ENCODE measurements at places on chromosomes 1 and 21. TPM values are rescaled to one million over a fixed set of nuclear protein-coding genes. Genes with fewer than 3 reads are reported as not detected.

- H3K36me3 ChIP-seq, result no peaks in the 10 kb centered on the region
- DNase-seq, result no peak
- H3K27ac ChIP-seq, result no peak overlapping the region
These were observed 32.2 kb upstream of the IL20 start for GRCh38 chr1:206833106-206833680.

HES3 gene
- total RNA-seq, result not detected

GRCh38 chr1:218869276-218869675 is 304.4 kb upstream of the LYPLAL1 start:
- no peaks in the 10 kb centered on the region for H3K4me1 ChIP-seq
- no peak overlapping the region for H3K4me3 ChIP-seq
- no peaks in the 10 kb centered on the region for H3K27me3 ChIP-seq

GRCh38 chr1:176932114-176933104 is 232.1 kb downstream of the ASTN1 start:
- no peak for DNase-seq
- no peak overlapping the region for H3K27ac ChIP-seq
- H3K27me3 ChIP-seq, result no peaks in the 10 kb centered on the region
- no peaks in the 10 kb centered on the region for H3K4me1 ChIP-seq
- H3K36me3 ChIP-seq, result no peaks in the 10 kb centered on the region

DNA sequence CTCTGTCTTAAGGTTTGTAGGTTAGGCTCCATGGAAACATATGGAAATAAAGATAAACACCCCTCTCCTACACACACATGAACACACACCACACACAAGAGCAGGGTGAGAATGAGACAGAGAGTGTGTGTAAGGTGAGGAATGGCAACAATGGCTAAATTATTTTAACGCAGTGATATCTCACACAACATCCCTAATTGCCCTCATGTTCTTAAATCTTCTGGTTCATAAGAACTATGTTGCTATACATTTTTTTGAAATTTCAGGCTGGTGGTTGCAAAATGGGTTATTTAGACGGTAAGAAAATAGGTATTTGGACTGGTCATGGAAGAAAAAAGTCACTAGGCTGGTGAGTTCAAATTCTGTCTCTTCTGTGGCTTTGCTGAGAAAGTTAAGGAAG is 316.7 kb upstream of the ESRRG start:
- no peak overlapping the region for H3K4me3 ChIP-seq
- no peaks in the 10 kb centered on the region for H3K36me3 ChIP-seq
- H3K4me1 ChIP-seq, result no peaks in the 10 kb centered on the region
- no peaks in the 10 kb centered on the region for H3K27me3 ChIP-seq
- DNase-seq, result no peak

DNA sequence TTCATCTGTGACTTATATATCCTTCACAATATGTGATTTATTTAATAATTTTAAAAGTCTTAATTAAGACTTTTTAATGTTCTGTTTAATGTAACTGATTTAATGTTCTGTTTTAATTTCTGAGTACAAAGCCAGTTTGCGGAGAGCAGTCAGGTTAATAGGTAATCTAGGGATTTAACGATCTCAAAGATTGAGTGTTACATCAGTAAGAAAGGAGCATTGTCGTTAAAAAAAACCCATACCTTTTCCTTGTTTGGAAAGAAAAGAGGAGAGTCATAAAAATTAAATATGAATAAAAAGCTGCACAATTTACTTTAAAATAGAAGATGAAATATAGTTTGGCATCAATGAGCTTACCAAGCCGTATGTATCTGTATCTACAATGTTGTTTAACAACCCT is 621.4 kb downstream of the KIF26B start:
- DNase-seq, result no peak
- H3K27me3 ChIP-seq, result no peaks in the 10 kb centered on the region
- H3K4me3 ChIP-seq, result no peak overlapping the region
- no peaks in the 10 kb centered on the region for H3K4me1 ChIP-seq
- H3K27ac ChIP-seq, result no peak overlapping the region

S100A7A gene
- total RNA-seq, result not detected

GRCh38 chr21:15084668-15085067 is 19.9 kb upstream of the NRIP1 start:
- no peak for DNase-seq
- no peaks in the 10 kb centered on the region for H3K4me1 ChIP-seq
- no peak overlapping the region for H3K4me3 ChIP-seq

DNA sequence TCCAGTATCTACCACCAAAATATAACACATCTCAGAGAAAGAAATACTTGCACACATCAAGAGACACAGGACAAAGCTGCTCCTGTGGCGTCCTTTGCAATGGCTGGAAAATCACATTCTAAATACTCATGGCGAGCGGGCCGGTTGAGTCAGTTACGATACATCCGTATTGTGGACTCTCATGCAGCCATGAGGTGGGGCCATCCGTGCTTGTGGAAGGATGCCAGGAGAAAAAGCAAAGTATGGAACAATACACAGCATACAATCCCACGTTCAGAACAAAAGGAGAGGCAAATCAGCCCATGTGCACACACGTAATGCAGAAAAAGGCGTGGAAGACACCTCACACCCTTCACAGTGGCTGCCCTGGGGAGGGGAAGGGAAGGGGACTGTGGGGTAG is 13.1 kb downstream of the ATP13A2 start:
- H3K4me3 ChIP-seq, result no peak overlapping the region
- peaks cover 43% of the 10 kb centered on the region for H3K36me3 ChIP-seq
- H3K27ac ChIP-seq, result no peak overlapping the region

DNA sequence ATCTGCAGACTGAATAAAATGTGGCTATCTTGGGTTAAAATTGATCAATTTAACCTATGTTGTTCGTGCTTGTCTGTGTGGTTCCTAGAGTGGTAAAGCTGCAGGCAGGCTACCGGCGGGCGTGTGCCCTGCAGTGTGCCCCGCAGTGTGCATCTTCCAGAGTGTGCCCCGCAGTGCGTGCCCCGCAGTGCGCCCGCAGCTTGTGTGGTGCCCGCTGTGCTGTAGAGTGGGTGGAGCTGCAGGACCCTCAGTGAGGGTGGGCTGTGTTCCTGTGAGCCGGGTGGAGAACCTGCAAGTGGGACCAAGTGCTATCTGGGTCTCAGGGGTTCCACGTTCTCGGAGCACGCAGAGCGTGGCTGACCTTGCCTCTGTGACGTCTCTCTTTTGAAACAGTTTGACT is 10.7 kb downstream of the RRP1 start:
- H3K4me1 ChIP-seq, result no peaks in the 10 kb centered on the region
- peaks cover 88% of the 10 kb centered on the region for H3K36me3 ChIP-seq

DNA sequence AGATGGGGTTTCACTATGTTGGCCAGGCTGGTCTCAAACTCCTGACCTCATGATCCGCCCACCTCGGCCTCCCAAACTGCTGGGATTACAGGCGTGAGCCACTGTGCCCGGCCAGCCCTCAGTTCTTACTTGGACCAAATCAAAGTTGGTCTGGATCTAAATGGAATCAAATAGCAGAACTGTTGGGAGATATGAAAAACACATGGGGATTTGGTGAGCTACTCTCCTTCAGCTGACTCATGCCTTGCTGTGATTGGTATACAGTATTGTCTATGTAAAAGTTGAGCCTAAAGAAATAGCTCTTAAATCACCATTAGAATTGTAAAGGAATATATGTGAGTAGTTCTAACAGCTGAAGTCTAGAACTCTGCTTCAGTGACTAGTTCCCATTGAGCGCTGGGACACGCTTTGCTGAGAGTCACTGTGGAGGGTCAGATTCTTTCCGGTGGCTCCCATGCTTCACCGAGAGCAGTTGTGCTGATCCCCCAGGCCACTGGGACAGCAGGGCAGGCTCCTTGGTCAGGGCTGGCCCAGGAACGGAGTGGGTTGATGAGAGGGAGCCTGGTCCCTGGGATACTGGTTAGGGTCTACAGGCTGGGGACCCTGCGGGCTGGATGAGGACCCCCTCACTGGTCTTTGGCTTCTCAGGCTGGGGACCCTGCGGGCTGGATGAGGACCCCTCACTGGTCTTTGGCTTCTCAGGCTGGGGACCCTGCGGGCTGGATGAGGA is 14.0 kb downstream of the PKNOX1 start:
- no peak for DNase-seq
- no peak overlapping the region for H3K27ac ChIP-seq
- no peaks in the 10 kb centered on the region for H3K27me3 ChIP-seq
- no peak overlapping the region for H3K4me3 ChIP-seq
- peaks cover 6% of the 10 kb centered on the region for H3K36me3 ChIP-seq

EFNA3 gene
- total RNA-seq, result 2.6 TPM

FNBP1L gene
- total RNA-seq, result 2.7 TPM

CFHR2 gene
- total RNA-seq, result not detected

DNA sequence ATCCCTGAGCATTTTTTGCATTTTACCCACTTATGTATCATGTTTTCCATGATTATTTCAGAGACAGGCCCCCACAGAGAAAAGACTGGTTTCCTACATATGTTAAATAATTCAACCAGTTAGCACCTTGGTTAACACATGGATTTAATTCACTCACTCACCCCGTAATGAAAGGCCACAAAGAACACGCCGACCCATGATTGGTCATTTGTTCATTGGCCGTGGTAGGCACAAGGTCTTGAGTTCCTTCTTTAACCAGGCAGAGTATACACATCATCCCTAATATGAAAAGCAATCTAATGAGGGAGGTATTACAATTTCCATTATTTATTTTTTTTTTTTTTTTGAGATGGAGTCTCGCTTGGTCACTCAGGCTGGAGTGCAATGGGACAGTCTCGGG is 50.6 kb downstream of the RPS6KA1 start:
- DNase-seq, result no peak
- no peak overlapping the region for H3K4me3 ChIP-seq
- no peaks in the 10 kb centered on the region for H3K36me3 ChIP-seq

RAB13 gene
- 3.4 TPM for total RNA-seq

GRCh38 chr1:222784371-222784770 is 30.5 kb upstream of the DISP1 start:
- peaks cover 3% of the 10 kb centered on the region for H3K27me3 ChIP-seq
- no peak overlapping the region for H3K27ac ChIP-seq
- no peaks in the 10 kb centered on the region for H3K4me1 ChIP-seq
- H3K4me3 ChIP-seq, result no peak overlapping the region
- DNase-seq, result no peak
- H3K36me3 ChIP-seq, result no peaks in the 10 kb centered on the region

DNA sequence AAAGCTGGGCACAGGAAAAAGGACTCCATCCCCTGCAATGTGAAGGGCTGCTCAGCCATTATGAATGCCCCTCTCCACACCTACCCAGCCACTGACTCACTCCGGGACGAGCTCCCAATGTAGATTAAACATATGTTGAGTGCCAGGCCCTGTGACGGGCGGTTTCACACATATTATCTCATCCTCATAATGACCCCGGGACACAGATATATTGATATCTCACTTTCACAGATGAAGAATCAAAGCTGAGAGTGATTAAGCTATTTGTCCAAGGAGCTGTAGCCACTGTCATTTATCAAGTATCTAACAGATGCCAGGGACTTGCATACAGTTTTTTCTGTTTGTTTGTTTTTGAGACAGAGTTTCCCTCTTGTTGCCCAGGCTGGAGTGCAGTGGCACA is 35.0 kb upstream of the SLC30A1 start:
- no peaks in the 10 kb centered on the region for H3K27me3 ChIP-seq
- H3K36me3 ChIP-seq, result no peaks in the 10 kb centered on the region
- H3K4me1 ChIP-seq, result no peaks in the 10 kb centered on the region
- no peak overlapping the region for H3K27ac ChIP-seq
- no peak for DNase-seq
- H3K4me3 ChIP-seq, result no peak overlapping the region

DNA sequence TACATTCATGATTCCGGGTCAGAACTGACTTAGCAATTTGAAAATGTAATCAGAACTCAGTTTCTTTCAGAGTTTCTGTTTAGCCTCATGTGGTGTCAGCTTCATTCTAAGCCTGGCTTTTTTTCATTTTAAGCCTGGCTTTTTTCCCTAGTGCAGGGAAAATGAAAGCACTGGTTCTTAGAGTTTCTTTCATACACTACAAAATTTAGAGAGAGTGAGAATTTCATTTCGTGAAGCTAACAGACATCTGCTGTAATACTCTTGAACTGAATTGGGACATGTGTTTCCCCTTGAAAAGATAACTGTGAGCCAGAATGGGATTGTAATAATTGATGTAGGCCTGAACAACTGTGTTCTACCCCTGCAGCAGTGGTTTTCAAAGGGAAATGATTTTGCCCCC is 95.3 kb upstream of the KIAA0040 start:
- DNase-seq, result no peak
- no peaks in the 10 kb centered on the region for H3K27me3 ChIP-seq
- no peak overlapping the region for H3K27ac ChIP-seq
- H3K4me1 ChIP-seq, result no peaks in the 10 kb centered on the region

Data from T-cell (primary cell).